Renal pelvis (tissue), 12 donors: ENCODE measurements at places on chromosomes 2 and 18. TPM values are rescaled to one million over a fixed set of nuclear protein-coding genes. Genes with fewer than 3 reads are reported as not detected.
A peak's percentile ranks its signal among the peaks of the same experiment; 100 is the strongest.

- no peak for DNase-seq
Observed at GRCh38 chr2:46538393-46538792, 59.0 kb downstream of the TMEM247 start.

The RUFY4 gene
- polyA plus RNA-seq, result 0.08 TPM

The FASTKD2 gene
- 34.3 TPM for polyA plus RNA-seq

DNA sequence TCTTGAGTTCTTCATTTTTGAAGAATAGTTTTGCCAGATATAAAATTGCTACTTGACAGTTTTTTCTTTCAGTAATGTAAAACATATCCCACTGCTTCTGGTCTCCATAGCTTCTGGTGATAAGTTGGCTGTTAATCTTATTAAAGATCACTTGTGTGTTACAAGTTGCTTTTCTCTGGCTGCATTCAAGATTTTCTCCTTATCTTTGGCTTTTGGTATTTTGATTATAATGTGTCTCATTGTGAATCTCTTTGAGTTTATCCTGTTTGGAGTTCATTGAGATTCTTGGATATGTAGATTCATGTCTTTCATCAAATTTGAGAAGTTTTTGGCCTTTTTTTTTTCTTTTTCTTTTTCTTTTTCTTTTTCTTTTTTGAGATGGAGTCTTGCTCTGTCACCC, 20.2 kb upstream of the ADNP2 start:
- DNase-seq, result no peak

DNA sequence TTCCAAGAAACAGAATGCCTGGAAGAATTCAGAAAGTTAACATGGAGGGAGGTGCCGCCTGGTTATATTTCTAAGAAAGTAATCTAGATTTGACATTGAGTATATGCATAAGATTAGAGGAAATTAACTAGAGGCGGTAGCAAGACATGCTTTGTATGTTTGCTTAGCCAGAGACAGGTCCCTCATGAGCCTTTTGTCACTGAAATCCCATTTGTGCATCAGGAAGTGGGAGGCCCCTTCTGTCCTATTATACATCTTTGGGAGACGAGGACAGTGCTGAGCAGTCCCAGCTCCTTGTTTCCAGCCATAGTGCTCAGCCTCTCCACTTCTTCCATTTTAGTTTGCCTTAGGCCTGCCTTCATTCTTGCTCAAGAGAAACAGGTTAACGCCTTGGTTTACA, 115.4 kb upstream of the LHCGR start:
- DNase-seq, result no peak

GRCh38 chr18:60502591-60502990, 130.0 kb upstream of the MC4R start:
- no peak for DNase-seq

DNA sequence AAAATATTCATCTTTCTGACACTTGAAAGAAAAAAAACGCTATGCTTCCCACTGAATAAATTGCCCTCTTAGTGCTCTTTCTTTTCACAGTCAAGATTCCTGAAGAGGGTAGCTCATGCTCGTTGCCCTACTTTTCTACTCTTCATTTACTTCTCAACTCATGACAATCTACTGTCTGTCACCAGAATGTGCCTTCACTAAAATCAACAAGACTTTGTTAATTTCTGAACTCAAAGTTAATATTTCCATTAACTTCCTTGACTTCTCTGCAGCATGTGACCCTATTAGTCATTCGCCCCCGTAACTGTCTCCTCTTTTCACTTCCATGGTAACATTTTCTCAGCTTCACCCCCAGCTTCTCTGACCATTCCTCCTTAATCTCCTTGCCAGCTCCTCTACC, 98.9 kb upstream of the MAPRE2 start:
- DNase-seq, result no peak

The ADAM23 gene
- 5.1 TPM for polyA plus RNA-seq

DNA sequence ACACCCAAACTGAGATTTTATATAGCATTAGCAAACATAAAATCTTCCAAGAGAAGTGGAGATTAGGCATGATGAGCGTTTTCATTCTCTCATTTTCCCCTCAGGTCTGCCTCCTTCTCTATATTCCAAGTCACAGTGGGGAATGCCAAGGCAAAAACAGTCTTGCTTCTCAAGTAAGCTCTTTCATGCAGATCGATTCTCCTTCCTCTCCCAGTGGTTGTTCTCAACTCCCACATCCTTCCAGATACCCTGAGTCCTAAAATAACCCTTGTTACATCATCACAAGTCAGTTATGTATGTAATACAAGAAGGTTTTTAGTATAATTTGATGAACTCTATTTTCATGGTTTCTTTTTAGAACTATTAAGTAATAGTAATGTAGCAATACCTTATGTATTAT, 150.6 kb downstream of the TXNL1 start:
- no peak for DNase-seq

DNA sequence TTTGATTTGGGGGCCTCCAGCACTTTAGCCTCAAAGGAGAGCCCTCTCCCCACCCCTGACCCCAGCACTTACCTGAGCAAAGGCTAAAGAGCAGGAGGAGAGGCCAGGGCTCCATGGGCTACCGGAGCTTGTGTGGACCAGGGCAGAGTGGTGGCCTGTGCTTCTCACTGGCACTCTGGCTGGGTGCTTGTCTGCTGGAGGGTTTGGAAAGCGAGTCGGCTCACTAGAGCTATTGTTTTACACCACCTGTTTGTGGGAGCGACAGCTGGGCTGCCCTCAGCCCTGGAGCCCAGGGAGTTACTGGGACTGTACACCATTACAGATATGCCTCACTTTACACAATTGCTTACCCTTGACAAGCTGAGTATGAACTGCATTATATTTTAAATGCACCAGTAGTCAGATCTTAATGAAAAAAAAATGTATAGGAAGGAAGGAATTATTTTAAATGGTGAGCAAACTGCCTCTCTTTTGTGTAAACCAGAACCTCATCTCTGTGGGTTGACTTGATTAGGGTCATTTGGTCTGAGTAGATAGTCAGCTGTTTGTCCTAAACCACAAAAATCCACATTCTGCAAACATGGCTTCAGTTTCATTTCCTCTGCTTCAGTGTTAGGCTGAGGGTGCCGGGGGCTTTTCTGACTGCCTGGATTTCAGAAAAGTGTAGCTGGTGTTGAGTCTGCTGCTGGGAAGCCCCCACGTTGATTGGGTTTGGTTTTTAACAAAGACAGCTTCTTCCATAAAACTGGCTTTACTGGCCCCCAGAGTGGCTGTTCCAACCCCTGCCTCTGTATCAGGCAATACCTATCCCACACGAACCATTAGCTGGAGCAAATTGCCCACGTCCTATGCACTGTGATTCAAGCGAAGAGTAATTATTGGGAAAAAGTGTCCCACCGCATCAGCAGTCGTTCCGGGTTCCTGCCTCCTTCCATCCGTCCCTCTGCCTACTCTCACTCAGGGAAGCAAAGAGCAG, at the start of gene CHRNA1:
Gene CHRNA1 (minus strand): TSS at position 193 of the 976 bp plus-strand sequence. CDS start 78 bp downstream, at position 115.
- DNase-seq, result no peak

- no peak for DNase-seq
Observed at GRCh38 chr18:3816610-3817363, 366.8 kb downstream of the TGIF1 start.

GRCh38 chr2:46871976-46872381, 43.6 kb downstream of the MCFD2 start:
- DNase-seq, result no peak

GRCh38 chr2:142041996-142042395, 88.8 kb downstream of the LRP1B start:
- DNase-seq, result no peak

DNA sequence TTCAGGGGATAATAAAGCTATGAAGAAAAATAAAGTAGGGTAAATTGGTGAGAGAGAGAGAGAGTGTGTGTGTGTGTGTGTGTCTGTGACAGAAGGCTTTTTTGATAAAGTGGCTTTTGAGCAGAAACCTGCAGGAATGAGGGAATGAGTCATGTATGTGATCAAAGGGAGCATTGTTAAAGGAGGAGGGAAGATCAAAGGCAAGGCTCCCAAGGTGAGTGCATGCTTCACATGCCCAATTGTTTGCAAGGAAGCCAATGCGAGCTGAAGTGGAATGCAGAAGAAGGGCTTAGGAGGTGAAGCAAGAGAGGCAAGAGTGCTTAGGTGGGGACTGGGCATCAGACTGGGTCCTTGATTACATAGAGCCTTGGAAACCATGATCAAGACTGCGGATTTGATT, 96.8 kb downstream of the DNAH6 start:
- no peak for DNase-seq

DNA sequence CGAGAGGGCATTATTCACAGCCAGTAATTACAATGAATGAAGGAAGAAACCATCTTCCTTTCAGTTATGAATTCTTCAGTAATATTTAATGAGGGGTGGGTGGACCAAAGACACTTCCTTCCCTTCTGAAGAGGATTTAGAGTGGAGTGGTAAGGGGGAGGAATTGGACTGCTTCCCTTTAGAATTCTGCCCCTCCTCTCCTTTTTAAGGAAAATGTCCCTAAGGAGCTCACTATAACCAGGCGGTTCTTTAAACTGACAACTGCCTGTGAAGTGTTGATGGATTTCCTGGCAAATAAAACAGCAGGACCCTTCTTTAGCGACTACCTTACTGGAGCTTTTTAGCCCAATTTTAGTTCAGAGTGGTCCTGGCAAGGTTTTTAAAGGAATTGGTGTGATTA, 86.4 kb downstream of the LIMS1 start:
- no peak for DNase-seq

GRCh38 chr2:239396881-239397681, 3.7 kb downstream of the HDAC4 start:
- DNase-seq, result no peak

The NT5C1B gene
- 0.83 TPM for polyA plus RNA-seq

- no peak for DNase-seq
Observed at GRCh38 chr2:143901185-143901842, 618.6 kb downstream of the ZEB2 start.

GRCh38 chr18:62715436-62715758, at the start of gene PHLPP1:
TSS of gene PHLPP1 (plus strand) at chr18:62715541. CDS start at chr18:62715684, 143 bp downstream.
- no peak for DNase-seq

The DPP4 gene
- 121 TPM for polyA plus RNA-seq

DNA sequence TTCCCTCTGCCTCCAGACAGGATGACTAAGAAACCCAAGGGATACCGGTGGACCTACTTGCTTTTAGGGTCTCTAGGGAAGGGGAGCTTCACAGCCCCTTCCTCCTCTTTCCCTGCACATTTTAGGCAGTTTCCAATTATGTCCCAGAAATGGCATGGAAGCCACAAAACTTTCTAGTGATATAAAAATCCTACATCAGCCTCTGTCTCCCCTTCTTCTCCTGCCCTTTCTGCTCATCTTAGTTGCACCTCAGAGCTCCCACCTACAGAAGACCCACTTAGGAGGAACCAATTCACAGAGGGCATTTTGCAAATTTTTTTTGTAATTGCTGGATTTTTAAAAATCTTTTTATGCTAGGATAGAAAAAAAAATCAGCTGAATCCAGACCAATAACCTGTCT, 263.1 kb downstream of the TNS1 start:
- no peak for DNase-seq

The ANKRD29 gene
- 1.1 TPM for polyA plus RNA-seq

The NR4A2 gene
- 0.34 TPM for polyA plus RNA-seq

DNA sequence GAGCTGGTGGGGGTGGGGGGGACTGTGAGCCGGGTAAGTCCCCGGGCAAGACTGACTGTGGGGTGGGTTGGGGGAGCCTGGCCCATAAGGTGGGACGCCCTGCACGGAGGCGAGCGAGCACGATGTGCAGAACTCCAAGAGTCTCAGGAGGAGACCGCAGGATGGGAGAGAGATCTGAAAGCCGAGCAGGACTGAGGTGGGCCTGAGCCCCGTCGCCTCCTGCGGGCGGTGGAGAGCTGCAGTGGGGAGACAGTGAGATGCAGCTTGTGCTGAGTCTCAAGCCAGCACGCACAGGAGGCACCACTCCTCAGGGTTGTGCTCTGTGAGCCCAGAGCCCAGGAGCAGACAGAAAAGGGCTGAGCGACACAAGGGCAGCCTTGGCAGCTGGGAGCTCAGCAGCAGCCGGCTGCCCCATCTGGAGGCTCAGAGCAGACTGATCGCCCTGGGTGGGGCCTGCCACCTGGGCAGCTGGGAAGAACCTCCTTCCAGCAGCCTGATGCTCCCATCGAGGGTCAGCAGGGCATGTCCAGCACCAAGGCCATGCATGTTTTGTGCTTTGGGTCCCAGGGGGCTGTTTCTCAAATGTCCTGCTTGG, 15.9 kb downstream of the ARHGEF4 start:
- DNase-seq, result no peak

- no peak for DNase-seq
Observed at GRCh38 chr2:233928594-233929351, 11.6 kb downstream of the TRPM8 start.

GRCh38 chr2:65918760-65919187, 486.4 kb upstream of the SPRED2 start:
- peak; percentile 29 for DNase-seq

- DNase-seq, result peak; percentile 20
Observed at GRCh38 chr2:56749152-56749752, 565.5 kb downstream of the CCDC85A start.

DNA sequence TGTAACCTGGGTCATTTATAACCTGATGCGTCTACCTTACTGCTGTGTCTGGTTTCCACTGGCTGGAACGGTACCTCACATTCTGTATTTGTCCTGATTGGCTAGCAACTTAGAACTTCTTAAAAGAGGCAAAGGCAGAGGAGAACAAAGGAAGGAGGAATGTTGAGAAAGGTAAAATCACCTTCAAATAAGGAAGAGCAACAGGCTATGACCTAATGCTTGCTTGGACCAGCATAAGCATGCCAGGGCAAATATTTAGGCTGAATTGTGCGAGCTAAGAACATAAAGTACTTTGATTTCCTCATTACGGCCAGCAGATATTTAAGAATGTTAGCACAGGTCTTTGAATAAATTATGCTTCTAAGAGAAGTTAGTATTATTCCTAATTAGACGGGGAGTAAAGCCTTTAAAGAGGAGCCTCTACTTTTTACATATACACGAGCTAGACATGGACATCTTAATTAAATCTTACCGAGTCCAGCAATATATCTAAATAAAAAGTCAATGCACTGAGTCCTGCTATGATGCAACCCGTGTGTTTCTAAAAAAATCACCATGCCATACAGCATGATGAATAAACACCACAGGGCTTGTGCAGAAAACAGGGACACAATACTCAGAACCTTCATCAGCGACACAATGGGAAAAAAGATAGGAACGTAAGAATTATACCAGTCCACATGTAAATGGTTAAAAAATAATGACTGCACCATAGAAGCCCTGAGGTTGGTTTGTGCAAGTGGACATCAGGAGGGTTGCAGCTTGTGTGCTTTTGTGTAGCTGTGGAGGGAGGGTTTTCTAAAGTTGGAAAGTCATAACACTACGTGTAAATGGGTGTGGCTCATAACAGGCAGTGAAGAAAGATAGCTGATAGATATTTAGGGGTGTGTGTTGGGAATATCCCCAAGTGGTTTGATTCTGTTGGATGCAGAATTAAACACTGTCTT, 14.2 kb downstream of the SEPTIN2 start:
- DNase-seq, result no peak

The RAB6C gene
- polyA plus RNA-seq, result 0.04 TPM

- DNase-seq, result no peak
Observed at GRCh38 chr2:176268976-176269318, 295 bp upstream of the MTX2 start.

GRCh38 chr18:70382017-70382416, 93.2 kb downstream of the SOCS6 start:
- DNase-seq, result no peak

- DNase-seq, result no peak
Observed at GRCh38 chr2:141029428-141030078, 1101.3 kb downstream of the LRP1B start.
